ENCODE measurements at places on chromosomes 16 and 17.

DNA sequence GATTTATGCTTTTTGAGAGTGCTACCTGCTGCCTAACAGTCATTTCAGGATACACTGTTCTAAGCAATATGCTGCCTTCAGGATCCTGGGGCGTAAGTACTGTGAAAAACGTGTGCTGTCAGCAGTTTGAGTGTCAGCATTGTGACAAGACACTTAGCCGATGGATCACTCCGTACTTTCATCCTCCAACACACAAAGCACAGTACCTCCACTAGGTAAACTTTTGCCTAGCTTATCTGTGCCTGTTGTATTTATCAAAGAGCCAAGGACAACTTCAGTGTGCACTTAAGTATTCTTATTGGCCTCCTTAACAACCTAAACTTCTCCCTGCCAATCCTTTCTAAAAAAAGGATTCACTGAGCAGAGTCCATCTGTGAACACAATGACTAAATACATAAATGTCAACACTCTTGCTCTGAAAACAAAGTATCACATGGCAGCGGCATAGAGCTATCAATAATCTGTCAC lies 33.8 kb upstream of the PHLPP2 start:
- no peak for DNase-seq

- DNase-seq = peak; percentile 49
Measured at GRCh38 chr16:59605706-59606105, 871.6 kb upstream of the GOT2 start.

- no peak for DNase-seq
Measured at GRCh38 chr16:58509256-58510096, 5.8 kb upstream of the SETD6 start.

DNA sequence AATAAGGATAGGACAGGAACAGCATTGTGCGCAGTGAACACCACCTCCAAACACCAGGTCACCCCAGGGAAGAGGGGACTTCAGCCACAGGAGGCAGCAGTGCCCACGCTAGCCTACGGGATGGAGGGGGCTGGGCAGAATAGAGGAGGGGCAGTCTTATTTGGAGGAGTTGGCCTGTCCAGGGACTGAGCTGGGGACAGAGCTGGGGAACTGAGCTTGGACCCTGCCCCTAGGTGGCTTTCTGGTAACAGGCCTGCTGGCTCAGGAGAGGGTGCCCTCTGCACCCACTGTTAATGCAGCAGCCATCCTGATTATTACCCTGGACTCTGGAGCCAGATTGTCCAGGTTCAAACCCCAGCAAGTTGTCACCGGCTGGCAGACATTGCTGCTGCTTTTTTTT lies 9.3 kb downstream of the CCDC102A start:
- no peak for DNase-seq

DNA sequence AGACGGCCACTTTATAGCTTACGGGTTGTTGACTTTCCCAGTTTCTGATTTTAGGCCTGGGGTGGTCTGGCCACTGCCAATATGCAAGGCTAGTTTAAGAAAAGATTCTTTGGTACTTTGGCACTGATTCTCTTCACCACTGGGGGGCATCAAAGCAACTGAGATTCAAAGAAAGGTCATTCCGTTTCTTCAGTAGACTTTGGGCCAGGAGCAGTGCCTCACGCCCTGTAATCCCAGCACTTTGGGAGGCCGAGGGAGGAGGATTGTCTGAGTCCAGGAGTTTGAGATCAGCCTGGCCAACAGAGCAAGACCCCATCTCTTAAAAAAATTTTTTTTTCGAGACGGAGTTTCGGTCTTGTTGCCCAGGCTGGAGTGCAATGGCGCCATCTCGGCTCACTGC lies 53.0 kb downstream of the RPA1 start:
- peak; percentile 46 for DNase-seq

DNA sequence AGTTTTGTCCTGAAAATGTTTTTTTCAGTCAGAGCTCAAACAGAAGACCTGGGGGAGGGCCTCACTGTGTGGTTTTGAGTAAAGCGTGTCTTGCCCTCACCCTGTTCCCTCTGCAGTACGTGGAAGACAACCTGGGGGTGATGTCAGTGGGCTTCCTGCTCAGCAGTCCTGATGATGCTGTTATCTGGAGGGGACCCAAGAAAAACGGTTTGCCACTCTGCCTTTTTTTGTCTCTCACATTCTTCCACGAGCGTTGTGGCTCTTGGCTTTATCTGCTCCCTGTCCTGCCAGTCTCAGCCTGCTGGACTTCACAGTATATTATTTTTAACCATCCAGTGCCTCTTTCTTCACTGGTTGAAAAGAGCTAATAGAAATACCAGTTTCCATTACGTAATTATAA lies 12.9 kb downstream of the NUBP1 start:
- DNase-seq = no peak

DNA sequence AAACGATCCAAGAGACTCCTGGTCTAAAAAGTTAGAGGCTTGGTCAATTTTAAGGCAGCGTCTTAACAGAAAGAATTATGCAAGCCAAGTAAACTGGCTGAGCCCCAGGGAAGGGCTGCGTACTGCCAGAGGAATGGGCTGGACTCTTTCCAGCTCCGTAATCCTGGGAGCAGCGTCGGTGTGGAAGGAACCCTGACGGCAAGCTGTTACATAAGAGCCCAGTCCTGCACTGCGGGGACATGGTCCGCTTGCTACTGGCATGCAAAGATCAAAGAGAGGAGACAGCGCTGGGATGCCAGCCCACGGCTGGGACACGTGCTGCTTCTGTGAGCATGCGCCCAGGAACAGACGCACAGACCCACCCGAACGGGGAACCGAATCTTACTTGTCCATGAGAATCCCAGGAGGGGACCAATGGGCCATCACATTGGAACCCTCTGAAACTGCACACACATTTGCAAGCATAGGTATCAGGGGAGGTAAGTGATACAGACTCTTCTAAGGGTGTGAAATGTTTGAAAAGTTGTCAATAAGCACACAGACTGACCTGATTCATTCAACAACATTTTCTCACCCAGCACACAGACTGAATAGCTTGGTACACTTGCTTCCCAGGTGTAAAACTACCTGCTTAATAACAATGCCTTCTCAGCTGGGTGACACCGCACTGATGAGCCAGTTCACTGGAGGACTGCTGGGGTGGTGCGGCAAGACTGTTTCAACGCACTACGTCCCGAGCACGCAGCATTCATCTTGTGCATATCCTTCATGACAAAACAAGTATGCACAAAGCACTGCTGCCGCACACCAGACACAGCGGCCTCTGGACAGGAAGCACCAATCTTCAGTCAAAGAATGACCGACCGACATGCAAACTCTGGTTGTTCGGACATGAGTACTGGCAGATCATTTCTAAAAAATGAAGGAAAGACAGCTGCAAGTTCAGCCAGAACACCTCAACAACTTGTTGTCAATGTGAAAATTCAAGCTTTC lies 94.9 kb downstream of the ANKRD11 start:
- DNase-seq = peak; percentile 98

Data from epithelial cell of esophagus (primary cell).